T follicular helper cell (primary cell): ENCODE measurements at places on chromosomes 16 and 17.
A peak's percentile ranks its signal among the peaks of the same experiment; 100 is the strongest.

GRCh38 chr16:55204923-55205322 lies 119.1 kb upstream of the IRX6 start:
- no peak for DNase-seq

- peak; percentile 40 for DNase-seq
Observed at GRCh38 chr16:87344931-87345631, 27.9 kb upstream of the C16orf95 start.

- DNase-seq: no peak
Observed at GRCh38 chr17:8798846-8799569, at the start of gene MFSD6L. MFSD6L (minus strand) TSS chr17:8799365; CDS start chr17:8799120, 245 bp downstream.

- DNase-seq: no peak
Observed at GRCh38 chr16:3738128-3738527, 20.8 kb upstream of the TRAP1 start.

GRCh38 chr17:50111673-50112655 lies 16.8 kb downstream of the PDK2 start:
- no peak for DNase-seq

- DNase-seq: no peak
Observed at GRCh38 chr16:28193530-28194423, 18.0 kb downstream of the XPO6 start.

DNA sequence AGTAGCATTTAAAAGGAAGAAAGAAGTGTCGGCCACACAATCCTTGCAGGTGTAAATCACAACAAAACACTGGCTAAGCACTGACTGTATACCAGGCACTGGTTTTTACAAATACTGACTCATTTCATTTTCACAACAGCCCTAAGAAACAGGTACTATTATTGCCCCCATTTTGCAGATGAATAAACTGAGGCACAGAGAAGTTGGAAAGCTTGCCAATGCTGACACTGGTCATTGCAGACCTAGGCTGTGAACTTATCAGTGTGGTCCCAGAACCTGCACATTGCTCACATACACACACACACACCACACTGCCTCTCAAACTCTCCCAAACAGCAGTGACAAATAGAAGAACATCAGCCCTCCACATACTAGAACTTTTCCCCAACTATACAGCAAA lies 37.6 kb downstream of the CDYL2 start:
- DNase-seq: no peak

DNA sequence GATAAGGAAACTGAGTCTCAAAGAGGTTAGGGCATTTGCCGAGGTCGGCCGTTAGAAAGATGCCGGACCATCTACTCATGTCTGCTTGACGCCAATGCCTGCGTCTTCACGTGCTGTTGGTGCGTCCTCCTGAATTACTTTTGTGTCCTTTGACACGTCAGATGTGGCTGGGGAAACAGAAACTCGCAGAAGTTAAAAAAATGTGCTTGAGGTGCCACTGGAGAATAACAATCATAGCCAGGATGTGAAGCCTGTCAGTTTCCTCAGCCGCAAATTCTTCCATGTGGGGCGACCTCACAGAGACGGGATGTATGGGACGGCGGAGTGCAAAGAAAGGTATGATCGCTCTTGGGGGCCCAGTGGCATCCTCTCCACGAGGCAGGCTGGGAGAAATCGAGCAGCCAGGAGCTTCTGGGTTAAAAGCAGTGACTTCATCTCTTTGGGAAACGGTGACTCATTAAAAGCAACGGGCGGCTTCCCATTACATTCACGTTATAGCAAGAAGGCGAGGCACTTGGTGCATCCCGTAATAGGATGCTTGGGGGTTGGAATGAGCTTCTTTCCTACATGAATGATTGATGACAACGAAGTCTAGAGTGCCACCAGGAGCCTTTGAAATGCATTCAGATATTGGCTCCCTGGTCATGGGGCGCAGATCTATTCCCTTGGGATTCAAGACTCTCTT lies 67.8 kb downstream of the BMERB1 start:
- no peak for DNase-seq

- DNase-seq: no peak
Observed at GRCh38 chr16:85327731-85328675, 215.7 kb upstream of the CIBAR2 start.

- DNase-seq: no peak
Observed at GRCh38 chr17:37283414-37283961, 92.3 kb upstream of the C17orf78 start.

GRCh38 chr16:56964243-56965148 lies 2.7 kb downstream of the CETP start:
- DNase-seq: peak; percentile 93

DNA sequence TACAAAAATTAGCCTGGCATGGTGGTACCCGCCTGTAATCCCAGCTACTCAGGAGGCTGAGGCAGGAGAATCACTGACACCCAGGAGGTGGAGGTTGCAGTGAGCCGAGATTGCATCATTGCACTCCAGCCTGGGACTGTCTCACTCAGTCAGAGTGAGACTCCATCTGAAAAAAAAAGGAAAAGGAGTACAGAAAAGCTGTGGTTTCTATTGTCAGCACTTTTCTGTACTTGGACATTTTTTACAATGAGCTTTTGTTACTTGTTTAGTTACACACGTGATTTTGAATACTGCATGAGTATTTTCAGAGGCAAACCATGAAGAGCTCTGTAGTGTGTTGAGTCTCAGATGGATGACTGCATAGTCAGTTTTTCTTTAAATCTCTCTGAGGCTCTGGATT lies 26.3 kb downstream of the ZC3H18 start:
- DNase-seq: no peak

DNA sequence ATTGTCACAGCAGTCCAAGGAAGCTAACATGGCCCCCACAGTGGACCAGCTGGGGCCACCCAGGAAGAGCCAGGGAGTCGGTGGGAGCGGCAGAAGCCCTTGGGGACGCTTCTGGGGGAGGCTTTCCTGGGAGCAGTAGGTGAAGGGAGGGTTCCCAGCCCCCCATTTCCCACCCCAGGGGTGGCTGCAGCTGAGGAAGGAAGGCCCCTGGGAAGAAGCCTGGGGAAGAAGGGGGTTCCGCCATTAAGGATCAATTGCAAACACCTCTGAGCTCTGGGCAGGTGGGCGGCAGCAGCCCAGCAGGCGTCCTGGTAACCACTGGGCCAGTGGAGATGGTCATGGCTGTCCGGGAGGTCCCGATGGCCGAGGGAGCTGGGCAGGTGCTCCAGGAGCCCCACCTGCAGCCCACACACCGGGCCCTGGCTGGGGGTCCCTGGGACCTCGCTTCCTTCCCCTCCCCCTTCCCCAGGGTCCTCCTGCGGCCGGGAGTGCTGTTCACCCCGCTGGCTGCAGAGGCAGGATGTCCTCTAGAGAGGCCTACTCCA lies 592 bp upstream of the PERCC1 start:
- DNase-seq: no peak

GRCh38 chr17:79562931-79563210 lies 48.0 kb downstream of the RBFOX3 start:
- no peak for DNase-seq

- no peak for DNase-seq
Observed at GRCh38 chr16:27404163-27404823, 2.3 kb downstream of the IL21R start.

DNA sequence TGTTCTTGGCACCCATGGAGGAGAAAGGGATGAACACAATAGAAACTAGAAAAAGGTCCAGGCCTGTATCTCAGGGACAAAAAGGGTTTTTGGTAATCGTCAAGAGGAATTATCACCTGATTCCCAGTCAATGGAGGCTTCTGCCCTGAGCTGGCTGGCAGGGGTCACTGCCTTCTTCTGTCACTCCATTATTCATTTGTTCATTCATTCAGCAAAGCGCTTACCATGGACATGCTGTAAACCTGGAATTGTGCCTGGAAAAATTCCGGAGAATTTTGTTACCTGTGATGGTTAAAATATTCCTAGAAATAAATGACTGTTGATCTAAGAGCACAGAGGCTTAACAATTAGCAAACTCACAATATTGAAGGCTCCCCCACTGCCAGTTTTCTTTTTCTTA lies 212.3 kb downstream of the SHISA9 start:
- DNase-seq: no peak

DNA sequence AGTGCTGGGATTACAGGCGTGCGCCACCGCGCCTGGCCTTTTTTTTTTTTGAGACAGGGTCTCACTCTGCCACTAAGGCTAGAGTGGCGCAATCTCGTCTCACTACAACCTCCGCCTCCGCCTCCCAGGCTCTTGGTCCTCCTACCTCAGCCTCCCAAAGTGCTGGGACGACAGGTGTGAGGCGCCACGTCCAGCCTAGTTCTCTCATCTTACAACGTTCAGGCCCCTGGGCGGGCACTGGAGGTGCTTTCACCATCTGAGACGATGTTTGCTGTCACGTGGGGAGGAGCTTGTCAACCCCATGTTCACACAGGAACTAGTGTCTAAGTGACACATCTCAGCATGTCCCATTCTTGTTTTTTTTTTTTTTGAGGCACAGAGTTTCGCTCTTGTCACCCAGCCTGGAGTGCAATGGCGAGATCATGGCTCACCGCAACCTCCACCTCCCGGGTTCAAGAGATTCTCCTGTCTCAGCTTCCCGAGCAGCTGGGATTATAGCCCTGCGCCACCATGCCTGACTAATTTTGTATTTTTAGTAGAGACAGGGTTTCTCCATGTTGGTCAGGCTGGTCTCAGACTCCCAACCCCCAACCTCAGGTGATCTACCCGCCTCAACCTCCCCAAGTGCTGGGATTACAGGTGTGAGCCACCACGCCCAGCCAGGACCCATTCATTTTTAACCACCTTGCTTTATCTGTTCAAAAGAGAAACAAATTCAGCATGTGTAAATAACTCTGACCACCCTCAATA lies 5.2 kb upstream of the FANCA start:
- no peak for DNase-seq

DNA sequence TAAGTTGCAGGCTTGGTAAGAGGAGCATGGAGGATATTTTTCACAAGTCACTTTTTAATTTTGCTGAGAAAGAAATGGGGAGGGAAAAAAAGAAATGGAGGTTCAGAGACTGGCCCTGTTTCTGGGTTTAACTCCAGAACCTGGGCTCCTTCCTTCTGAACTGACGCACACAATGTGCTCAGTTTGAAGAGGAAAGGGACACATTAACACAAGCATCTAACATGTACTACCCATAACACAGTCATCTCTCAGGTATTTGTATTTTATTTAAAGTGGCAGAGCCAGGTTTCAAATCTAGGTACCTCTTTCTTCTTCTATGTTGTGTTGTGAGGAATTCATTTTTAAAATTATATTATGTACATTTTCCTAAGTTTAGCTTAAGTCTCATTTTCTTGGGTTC lies 5.3 kb upstream of the TMEM100 start:
- DNase-seq: no peak

GRCh38 chr17:30218799-30219198 lies 16.7 kb downstream of the SLC6A4 start:
- DNase-seq: no peak

- DNase-seq: no peak
Observed at GRCh38 chr16:55834049-55834448, 1.2 kb upstream of the CES1 start.

GRCh38 chr17:3798273-3799180 lies 2.5 kb downstream of the ITGAE start:
- DNase-seq: no peak

DNA sequence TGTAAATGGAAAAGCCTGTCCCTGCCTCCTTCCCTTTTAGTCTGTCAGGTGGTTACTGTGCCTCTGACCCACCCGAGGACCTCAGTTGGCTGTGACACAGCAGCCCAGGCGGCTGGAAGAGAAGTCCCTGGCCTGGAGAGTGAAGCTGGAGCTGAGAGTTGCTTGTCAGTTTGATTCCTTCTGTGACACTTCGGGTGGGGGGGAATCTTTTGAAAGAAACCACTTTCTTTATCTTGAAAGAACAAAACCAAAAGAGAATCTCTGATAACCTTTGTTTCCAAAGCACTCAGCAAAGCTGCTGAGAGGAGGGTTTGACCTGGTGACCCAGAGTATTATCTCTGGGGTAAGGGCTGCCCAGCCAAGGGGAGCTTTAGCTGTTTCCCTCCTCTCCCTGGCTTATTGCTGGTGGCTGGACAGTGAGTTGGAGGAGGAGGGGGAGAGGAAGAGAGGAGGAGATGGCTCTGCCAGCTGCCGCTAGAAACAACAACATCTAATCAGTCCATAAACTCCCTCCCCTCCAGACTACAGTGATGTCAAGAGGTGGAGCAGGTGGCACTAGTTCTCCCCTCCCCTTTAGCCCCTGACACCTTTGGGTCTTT lies 34.0 kb downstream of the YPEL2 start:
- DNase-seq: no peak

GRCh38 chr16:6857575-6857974 lies 475.1 kb upstream of the RBFOX1 start:
- no peak for DNase-seq

DNA sequence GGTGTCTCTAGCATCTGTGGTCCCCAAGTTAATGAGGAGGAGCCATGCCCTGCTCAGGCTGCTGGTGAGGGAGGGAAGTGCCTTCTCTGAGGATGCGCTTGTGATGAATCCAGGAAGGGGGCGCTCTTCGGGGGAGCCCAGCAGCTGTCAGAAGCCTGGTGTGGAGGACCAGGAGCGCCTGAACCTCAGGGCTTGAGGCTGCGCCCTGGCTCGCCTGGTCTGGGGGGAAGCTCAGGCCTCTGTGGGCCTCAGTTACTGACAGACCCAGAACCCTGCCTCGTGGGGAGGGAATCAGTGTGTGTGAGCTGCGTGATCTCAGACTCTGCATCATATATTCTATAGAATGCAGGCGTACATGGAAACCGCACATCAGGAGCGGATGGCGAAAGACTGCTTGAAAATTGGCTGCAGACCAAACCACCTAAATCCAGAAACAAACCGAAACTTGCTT lies 126.1 kb downstream of the SEC14L1 start:
- DNase-seq: no peak

DNA sequence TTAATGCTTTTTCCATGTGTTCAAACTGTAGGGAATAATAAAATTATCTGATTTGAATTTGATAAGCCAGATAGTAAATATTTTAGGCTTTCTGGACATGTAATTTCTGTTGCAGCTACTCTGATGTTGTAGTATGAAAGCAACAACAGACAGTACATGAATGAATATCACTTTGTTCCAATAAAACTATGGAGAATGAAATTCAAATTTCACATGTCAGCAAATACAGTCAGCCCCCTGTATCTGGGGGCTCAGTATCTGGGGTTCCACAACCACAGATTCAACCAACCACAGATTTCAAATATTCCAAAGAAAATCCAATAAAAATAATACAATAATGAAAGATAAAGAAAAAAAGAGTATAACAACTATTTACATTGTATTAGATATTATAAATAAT lies 8.2 kb upstream of the CLTC start:
- DNase-seq: no peak

DNA sequence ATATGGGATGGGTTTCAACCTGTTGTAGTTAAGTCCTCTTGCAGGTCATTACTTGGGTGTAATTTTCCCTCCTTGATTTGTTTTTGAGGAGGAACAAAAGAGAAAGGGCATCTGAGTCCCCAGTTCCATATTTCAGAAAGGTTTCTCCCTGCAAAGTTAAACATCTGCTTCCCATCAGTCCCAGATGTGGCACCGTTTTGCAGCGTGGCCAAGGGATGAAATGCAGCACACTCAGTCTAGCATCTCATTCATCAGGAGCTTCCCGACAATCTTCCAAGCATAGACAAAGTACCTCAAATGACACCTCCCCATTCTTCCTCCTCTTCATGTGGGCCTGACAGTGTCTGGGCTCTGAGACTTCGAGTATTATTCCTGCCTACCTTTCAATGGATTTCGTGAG lies 363.7 kb upstream of the SOX9 start:
- no peak for DNase-seq
